ENCODE measurements at places on chromosomes 3 and 15.

- DNase-seq: no peak
Measured at GRCh38 chr3:128395500-128396162, 71.1 kb downstream of the DNAJB8 start.

GRCh38 chr3:6098516-6099157, 762.3 kb upstream of the GRM7 start:
- no peak for DNase-seq

GRCh38 chr3:195401943-195402342, 40.9 kb downstream of the ACAP2 start:
- peak; percentile 36 for DNase-seq

- no peak for DNase-seq
Measured at GRCh38 chr3:108608750-108609149, 19.2 kb downstream of the DZIP3 start.

- peak; percentile 95 for DNase-seq
Measured at GRCh38 chr3:98962189-98962930, 60.9 kb upstream of the DCBLD2 start.

GRCh38 chr3:151639418-151639740, 94.3 kb upstream of the AADACL2 start:
- DNase-seq: no peak

GRCh38 chr3:21185816-21186314, 565.1 kb downstream of the ZNF385D start:
- DNase-seq: no peak

GRCh38 chr3:38960953-38961622, 90.7 kb downstream of the SCN11A start:
- DNase-seq: peak; percentile 64

DNA sequence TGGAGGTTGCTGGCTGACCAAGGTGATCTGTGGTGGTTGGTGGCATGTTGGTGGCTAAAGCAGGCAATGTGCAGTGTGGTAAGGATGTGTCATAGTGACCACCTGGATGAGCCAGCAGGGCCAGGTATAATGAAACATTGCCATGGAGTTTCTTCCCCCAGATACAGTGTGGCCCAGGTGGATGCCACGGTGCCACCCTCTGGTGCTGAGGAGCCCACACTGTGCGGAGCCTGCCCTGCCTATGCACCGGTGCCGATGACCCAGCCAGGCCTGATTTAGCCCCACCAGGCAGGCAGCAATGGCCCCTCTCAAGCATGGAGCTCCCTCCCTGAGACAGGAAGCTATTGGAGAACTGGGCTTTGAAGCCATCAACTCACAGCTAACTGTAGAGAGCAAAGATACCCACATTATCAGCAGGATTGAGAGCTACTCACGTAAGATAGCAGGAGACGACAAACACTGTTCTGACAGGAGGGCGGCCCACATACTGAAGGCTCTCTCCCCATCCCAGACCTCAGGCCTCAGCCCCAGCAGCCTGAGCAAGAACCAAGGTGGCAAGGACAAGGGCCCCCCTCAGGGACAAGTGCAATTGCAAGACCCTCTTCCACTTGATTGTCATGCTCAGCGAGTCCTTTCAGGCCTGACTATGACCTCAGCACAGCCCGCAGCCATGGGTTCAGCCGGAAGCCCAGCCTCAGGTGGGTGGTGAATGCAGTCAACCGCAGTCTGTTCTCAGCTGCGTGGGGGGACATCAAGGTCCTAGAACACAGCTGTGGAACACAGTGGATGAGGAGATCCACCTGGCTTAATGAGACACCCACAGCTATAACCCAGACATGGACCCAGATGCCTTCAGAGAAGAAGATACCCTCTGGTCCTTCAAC, 82.8 kb upstream of the CDV3 start:
- no peak for DNase-seq

GRCh38 chr3:65130782-65131181, 443.0 kb upstream of the ADAMTS9 start:
- peak; percentile 56 for DNase-seq

- DNase-seq: no peak
Measured at GRCh38 chr3:150077107-150077506, 106.4 kb upstream of the PFN2 start.

DNA sequence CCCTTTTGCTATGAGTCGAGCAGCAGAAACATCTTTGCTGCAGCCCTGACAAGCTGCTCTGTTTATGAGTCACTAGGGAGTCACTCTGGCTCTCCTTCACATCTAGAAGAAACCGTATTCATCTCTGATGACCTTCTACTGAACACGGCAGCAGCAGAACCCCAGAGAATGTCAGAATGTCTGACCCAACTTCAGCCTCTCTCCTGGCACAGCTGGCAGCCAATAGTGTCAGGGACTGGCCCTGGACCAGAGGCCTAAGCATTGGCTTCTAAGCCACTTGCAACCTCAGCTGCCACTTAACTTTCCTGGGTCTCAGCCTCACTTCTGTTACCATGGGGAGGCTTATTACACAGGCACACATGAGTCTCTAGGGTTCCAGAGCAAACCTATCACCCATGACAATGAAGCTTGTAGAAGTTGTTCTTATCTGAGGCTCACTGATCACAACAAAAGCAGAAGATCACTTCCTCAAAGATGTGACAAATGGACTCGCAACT, 184.1 kb upstream of the TLE3 start:
- peak; percentile 52 for DNase-seq

DNA sequence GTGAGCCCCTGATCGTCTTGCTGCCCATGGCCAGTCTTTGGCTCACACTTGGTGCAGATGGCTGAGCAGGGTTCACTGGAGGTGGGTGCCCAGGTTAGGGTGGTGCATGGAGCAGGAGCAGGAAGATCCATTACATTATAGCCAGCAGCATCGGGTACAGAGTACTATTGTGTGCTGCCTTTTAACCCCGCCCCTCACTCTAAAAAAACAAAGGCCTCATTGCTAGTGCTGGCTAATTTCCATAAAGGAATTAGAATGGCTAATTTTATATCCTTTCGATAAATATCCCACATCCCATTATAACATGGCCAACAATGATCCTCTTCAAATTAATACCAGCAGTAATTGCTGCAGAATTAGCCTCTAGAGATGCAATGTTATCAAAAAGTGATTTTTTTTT, 45.8 kb upstream of the PPP4R2 start:
- no peak for DNase-seq

DNA sequence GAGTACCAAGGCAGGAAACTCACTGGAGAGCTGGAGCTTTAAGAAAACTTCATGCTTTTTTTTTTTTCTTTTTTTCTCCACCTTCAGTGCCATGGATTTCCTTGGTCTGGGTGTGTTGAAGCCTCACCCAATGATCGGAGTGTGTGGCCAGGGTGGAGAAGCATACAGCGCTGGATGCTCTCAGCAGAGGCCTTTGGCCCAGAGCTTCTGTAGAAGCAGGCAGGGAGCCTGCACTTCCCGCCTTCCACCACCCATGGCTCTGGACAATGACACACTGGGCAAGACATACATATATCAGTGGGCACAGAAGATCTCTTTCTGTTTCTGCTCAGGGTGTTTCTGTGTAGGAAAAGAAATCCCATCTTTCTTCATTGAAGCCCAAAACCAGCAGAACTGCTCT, 55.8 kb upstream of the ACAD9 start:
- DNase-seq: no peak

DNA sequence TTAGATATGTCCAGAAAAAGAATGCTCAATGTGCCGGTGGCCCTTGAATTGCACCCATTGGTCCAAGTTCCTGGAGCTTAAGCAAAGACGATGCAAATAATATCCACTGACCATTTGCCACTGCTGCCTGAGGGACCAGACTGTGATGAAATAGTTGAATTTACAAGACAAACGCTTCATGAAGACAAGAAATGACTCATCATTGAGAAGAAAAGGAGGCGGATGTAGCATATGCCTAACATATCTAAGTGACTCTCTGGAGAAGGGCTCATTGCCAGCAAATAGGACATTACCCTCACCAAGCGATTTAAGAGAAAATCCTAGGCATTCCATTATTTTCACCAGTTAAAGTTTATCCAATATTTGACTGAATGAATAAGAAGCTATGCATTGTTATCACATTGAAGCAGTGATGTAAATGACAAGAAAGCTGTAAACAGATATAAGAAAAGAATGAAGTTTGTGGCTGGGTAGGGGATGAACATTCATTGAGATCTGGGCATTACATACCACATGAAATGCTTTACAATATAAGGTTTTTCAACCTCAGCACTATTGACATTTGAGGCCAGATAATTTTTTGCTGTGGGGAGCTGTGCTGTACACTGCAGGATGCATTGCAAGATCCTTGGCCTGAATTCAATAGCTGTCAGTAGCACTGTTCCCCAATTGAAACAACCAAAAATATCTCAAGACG, 48.9 kb upstream of the CPNE4 start:
- DNase-seq: peak; percentile 88

Measured in bronchial epithelial cell (primary cell).